ENCODE measurements at places on chromosomes 7 and 10.

DNA sequence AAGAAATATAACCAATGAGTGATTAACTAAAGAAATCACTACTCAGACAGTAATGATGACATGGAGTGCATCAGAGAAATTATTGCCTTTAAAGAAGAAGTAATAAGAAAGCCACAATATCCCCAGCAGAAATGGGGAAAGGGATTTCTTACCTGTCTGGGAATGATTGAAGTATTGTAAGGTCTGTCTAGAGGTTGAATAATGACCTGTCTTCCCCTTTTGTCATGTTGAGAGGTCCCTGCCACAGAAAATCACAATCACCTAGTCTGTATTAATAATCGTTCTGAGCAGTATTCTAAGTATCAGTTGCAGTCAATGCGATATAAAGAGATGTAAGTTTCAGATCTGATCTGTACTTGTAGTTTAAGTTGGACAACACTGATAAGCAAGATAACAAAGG is 349.1 kb upstream of the TPK1 start:
- no peak for DNase-seq

GRCh38 chr7:151897161-151897731 is 20.3 kb upstream of the PRKAG2 start:
- no peak for DNase-seq

GRCh38 chr10:8235253-8236027 is 181.0 kb downstream of the GATA3 start:
- DNase-seq: no peak

- no peak for DNase-seq
These were observed 495.5 kb upstream of the ZWINT start for GRCh38 chr10:56856569-56856968.

DNA sequence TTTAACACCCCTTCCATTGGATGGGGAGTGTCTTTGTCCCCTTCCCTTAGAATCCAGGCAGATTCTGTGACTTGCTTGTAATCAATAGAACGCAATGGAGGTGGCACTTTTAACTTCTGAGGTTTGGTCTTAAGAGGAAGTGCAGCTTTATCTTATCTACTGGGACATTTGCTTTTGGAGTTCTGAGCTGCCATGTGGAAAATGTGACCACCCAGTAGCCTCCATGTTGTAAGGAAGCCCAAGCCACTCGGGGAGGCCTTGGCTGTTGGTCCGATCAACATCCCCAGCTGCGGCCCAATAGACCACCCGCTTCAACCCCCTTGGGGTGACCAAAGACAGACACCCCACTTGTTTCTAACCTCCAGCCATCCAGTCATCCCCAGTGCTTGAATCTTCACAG is 86.3 kb upstream of the FAM171A1 start:
- DNase-seq: no peak

- DNase-seq: no peak
These were observed 176.2 kb downstream of the DNAJC1 start for GRCh38 chr10:21827308-21827707.

GRCh38 chr7:116706668-116707126 is 34.7 kb downstream of the MET start:
- no peak for DNase-seq

GRCh38 chr10:45437587-45438465 is 63.8 kb downstream of the ALOX5 start:
- DNase-seq: no peak

DNA sequence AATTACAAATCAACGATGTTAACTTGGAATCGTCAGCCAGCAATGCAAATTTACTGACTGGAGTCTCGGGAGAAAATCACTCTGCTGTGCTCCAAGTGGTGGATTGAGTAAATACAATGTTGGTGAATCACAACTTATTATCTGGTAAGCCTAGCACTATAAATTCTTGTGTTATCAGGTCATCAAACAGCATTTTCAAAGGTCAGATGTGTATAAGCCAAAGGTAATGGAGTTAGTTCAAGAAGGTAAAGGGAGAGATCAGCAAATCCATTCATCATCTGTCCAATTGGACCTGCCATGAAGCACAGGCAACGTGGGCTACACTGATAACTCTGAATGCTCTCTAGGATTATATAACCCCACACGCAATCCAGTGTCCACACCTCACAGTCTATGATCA is 13.9 kb downstream of the CUBN start:
- no peak for DNase-seq

GRCh38 chr7:103810112-103810744 is 179.2 kb downstream of the RELN start:
- no peak for DNase-seq

DNA sequence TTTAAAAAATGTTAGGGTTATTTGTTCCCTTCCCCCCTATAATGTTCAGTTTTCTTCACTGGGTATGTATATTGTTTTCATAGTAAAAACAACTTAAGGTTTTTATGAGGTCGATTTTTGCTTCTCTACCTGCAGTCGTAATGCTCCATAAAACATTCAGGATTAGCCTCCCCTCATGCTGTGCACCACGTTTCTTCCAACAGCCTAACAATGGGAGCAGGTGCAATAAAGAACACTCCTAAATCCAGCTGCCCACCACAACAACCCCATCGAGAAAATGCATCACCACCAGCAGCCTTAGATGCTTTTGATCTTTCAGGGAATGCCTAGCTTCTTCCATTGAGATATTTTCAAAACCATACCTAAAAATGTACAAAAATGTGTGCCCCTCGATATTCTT is 111.1 kb downstream of the ADAM12 start:
- no peak for DNase-seq

GRCh38 chr7:143002898-143003297 is 24.0 kb downstream of the OR9A2 start:
- no peak for DNase-seq

- DNase-seq: no peak
These were observed 86.1 kb upstream of the PCBD1 start for GRCh38 chr10:70974351-70974901.

DNA sequence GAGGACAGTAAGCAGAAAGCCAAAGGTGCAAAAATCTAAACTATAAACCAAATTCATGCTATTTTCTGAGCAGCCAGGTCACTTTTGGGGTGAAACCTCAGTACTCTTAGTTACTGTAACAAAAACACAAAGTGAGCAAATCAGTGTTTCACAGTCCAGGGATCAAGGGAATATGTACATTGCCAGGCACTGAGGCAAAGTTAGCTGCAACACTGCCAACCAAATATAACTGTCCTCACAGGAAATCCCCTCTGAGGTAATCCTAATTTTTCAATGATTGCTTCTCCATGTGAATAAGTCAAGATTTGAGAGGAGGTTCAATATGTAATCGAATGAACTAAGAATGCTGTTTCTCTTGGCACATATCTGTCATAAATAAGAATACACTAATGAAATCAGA is 229.7 kb downstream of the TSPAN12 start:
- no peak for DNase-seq

DNA sequence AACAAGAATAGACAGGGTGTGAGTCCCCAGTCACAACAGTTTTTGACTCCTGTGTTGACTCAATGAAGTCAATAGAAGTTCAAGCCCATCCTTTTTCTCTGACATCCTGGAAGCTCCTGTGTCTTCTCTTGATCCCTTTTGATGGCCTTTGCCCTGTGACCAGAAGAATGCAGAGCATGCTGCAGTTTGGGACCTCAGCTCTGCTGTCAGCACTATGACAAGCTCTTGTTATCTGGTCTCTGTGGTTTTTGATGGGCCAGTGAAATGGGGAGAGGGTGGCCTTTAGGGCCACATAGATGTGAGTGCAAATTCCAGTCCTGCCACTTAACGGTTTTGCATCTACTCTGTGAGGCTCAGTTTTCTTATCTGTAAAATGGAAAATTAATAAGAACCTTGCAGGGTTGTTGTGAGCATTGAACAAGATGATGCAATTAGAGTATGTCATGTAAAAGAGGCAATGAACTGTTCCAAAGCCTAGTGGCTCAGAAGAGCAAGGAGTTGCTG is 102.4 kb upstream of the IKZF1 start:
- no peak for DNase-seq

DNA sequence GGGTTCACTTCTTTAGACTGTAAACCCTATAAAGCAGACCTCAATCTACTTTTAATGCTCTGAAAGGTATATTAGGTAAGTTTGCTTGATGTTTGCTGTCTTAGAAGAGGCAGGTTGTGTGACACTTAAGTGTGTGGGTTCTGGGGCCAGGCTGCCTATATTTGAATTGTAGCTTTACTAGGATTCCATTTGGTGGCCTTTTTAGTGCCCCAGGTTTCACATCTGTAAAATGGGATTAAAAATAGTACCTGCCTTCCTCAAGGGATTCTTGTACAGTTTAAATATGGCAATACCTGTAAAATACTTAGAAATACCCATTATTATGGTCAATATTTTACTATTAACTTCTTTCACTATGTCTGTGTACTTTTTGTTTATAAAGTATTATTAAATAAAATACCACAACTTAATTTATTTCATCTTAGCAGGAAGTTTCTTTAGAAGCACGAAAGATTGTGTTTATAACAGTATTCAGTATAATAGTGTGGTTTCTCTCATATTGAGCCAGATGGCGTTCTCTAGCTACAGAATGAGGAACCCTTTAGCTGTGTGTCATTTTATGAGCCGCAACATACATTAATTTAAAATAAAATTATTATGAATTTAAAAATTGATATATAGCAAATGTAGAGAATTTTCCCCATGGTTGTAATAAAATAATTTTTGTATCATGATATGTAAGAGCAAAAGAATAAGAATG is 94.2 kb downstream of the CDK14 start:
- no peak for DNase-seq

GRCh38 chr7:107945332-107945731 is 54.3 kb downstream of the DLD start:
- DNase-seq: no peak

- no peak for DNase-seq
These were observed at the start of gene HDAC9 for GRCh38 chr7:18495412-18496340. Gene HDAC9, plus strand, starts transcription at chr7:18495749. Its CDS starts 554 bp downstream, at chr7:18496303.

GRCh38 chr7:21617916-21618390 is 75.1 kb downstream of the DNAH11 start:
- DNase-seq: no peak

DNA sequence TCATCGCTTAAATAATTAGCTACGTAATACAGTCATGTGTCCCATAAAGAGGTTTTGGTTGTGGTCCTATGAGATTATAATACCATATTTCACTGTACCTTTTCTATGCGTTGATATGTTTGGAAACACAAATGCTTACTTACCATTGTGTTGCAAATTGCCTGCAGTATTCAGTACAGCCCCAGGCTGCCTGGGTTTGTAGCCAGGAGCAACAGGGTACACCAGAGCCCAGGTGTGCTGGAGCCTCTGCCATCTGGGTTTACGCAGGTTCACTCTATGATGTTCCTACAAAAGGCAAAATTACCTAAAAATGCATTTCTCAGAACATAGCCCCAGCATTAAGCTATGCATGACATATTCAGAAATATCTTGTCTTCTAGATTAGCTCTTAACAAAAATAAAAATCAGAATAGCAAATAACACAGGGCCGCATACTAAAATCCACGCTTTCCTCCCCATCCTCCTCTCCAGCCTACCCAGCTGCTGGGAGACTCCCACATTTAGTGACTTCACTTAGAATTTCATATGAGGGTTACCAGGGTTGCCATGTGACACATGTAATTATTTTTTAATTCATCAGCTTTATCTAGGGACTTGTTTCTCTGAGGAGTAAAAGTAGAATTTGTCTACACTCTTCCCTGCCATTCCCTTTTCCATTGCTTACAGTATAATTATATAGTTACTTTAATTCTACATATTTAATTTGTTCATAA is 559.0 kb upstream of the ADARB2 start:
- no peak for DNase-seq

- DNase-seq: no peak
These were observed 70.1 kb downstream of the AUTS2 start for GRCh38 chr7:69668339-69668870.

- DNase-seq: no peak
These were observed 109.4 kb downstream of the DGKB start for GRCh38 chr7:14793151-14793550.

GRCh38 chr7:101140746-101141382 is 13.4 kb upstream of the AP1S1 start:
- DNase-seq: no peak

DNA sequence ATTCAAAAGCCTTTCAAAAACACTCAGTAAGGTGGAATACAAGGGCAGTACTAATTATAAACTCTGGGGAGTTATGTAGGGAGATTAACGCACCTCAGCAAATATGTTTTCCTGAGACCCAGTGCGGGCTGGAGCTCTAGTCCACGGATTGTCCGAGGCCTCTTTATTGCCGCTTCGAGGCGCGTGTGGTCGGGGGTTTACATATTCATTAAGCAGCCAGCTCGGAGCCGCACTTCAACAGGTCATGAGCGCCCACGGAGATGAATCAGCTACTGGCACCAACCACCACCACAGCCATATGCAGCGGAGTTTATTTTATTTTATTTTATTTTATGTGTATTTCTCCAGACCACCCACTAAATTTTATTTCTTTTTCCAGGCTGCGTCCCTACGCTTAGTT is 195.9 kb upstream of the ADARB2 start:
- DNase-seq: no peak

GRCh38 chr10:5629303-5630111 is 36.9 kb downstream of the ASB13 start:
- peak; percentile 78 for DNase-seq

GRCh38 chr10:73946253-73947145 is 35.6 kb downstream of the PLAU start:
- DNase-seq: no peak

- no peak for DNase-seq
These were observed 3.6 kb downstream of the SEC23IP start for GRCh38 chr10:119896061-119896655.

- no peak for DNase-seq
These were observed 62.3 kb downstream of the OSBPL3 start for GRCh38 chr7:24917510-24918239.

DNA sequence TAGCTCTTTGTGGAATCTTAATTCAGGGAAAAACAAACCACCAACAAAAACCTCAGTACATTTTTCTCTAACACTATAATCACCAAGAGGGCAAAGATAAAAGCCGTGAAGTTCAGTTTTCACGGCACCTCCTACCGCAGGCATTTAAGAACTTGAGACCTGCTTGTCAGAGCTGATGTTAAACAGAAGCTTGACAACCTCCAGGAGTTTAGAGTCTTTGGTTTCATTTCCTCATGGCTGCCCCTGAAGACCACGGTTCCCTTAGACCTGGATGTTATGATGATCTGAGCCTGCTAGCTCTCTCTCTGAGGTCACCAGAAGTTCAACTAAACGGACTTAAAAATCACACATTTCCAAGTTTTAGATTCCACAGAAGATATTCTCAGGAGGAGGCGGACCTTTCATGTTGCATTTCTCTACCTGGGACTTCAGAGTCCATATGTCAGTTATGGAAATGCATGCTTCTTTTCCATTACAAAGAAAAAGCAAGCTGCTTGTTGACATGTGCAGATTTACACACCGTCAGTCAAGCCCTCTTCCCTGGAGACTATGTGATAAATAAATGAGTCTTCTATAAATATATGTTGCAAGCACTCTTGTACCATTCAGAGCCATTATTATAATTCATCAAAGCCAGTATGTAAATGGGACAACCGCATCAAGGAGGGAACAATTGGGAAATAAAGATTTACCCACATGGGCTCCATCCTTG is 258.0 kb downstream of the GFRA1 start:
- no peak for DNase-seq

Data from stimulated activated CD8-positive, alpha-beta memory T cell treated with anti-CD3 and anti-CD28 coated beads, Interleukin-4, amount 100 ng/mL, for 4 hours (primary cell).